Naive thymus-derived CD8-positive, alpha-beta T cell (primary cell): ENCODE measurements at places on chromosomes 1 and 21.
A peak's percentile ranks its signal among the peaks of the same experiment; 100 is the strongest.

DNA sequence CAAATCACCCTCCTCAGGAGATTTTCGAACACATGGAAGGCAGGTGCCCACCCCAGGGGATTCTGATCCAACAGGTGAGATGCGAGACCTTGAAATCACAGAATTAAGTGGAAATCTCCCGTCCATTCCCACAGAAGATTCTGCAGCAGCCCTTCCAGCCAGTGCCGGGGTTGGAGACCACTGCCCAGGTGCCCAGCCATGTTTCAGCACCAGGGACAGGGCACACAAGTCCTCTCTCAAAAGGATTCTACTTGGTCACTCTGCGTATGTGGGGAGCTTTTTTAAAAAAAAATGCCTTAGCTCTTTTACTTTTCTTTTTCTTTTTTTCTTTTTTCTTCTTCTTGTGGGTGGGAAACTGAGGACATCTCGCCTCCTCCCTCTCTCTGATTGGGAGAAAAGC, 80.7 kb downstream of the VWA5B1 start:
- DNase-seq, result no peak

DNA sequence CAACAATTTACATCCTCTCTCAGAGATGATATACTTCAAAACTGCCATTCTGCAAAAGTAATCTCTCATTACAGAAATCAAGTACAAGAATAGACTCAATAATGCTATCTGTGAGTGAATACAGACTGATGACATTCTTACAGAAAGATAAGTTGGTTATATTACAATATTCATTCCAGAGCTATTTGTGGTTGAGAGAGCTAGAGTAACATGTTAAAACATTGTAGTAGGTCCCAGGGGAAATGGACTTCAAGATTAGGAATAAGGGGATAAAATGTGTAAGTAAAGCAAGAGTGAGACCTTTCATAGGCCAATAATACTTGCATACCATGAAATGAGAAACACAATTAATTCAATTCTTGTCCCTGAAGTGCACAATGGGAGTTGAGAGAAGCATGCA, 1.5 kb downstream of the F13B start:
- DNase-seq, result no peak

GRCh38 chr1:41704196-41704595, 214.5 kb downstream of the HIVEP3 start:
- DNase-seq, result no peak

DNA sequence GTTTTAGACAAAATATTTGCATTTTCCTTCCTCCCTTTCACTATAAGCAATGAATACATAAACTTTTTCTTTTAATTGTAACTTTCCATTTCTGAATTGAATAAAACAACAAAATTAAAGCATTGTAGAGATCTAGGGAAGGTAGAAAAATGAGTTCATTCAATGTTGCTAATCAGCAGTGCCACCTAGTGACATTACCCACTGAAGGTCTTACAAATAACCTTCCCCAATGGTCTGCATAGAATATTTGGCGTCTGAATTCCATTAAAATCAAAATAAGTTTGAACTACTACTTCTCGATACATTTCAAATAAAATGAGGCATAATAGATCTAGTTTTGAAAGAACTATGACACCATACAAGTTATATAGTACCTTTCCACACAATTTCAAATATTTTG, 19.6 kb downstream of the FH start:
- no peak for DNase-seq

DNA sequence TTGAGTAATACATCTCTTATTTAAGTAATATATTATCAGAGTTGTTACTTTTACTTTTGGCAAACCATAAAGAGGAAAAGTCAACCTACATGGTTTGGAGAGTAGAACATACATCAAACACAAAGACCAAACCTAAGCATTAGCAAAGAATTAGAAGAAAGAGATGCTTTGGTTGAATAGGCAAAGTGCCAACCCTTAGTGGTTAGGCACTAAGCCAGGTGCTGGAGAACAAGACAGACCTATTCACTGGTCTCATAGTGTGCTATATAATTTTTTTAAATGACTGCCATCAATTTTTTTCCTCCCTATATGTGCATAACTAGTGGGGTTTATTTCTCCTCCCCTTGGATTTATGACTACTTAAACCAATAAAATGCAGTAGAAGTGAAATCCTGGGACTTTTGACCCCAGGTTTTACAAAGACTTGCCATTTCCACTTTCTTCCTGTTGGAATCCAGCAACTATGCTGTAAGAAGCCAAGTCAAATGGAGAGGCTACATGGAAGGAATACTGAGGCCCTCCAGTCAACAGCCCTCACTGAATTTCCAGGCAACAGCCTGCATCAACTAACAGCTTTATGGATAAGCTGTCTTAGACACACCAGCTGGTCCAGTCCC, 69.8 kb upstream of the HAO2 start:
- DNase-seq, result peak; percentile 2
